Uterus (tissue), 4 donors: ENCODE measurements at places on chromosomes 7 and 10. TPM values are rescaled to one million over a fixed set of nuclear protein-coding genes. Genes with fewer than 3 reads are reported as not detected.

DNA sequence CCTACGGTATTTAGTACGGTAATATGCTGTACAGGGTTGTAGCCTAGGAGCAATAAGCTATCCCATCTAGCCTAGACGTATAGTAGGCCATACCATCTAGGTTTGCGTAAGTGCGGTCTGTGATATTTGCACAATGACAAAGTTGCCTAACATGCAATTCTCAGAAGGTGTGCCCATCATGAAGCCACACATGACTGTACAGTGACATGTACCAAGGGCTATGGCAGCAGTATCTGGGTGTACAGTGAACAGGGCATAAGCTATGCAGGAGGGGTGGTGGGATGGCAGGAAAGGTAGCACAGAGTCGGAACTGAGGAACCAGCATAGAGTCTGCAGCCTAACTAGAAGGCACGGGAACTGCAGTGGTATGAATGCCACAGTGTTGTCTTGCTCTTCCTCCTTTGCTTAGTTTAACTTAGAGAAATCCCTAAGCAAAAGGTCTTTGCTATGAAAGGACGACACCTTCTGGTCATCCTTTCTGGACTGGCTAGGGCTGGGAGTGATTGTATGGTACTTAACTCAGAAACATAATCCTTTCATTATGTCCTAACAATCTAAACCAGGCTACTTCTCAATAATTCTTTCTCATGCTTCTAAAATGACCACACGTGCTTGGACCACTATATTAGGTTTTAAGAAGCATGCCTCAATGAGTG is 93.5 kb downstream of the DYNC1I1 start:
- no peaks in the 10 kb centered on the region for H3K4me1 ChIP-seq
- no peaks in the 10 kb centered on the region for H3K27me3 ChIP-seq
- no peaks in the 10 kb centered on the region for H3K36me3 ChIP-seq

Gene CHAT
- not detected for total RNA-seq

DNA sequence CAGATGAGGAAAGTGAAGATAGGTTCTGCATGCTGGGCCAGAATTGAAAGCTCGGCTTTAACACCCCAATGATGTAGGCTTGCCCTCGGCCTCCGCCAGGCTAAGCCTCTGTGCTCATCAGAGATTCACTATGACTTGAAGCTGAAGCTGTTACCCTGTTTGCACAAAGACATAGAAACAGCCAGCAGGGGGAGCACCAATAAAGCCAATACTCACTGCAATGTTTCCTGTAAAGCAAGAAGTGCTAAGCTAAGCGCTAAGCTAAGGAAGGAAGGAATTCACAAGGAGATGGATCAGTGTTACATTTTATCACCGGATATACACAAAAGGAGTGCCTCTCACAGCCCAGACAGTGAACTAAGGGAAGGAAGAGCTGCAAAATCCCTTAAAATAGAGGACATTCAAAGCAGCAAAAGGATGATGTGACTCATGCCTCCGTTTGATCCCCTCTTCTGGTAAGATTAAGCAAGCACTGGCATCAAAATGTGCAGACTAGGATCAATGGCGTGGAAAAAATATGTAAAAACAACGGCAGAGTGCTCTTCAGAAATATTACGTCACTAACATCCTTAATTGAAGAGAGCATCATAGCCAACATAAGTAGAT is 153.8 kb downstream of the COBL start:
- DNase-seq: peak; percentile 34
- H3K4me1 ChIP-seq: no peaks in the 10 kb centered on the region
- no peak overlapping the region for H3K27ac ChIP-seq
- no peaks in the 10 kb centered on the region for H3K27me3 ChIP-seq
- no peaks in the 10 kb centered on the region for H3K36me3 ChIP-seq
- H3K4me3 ChIP-seq: no peak overlapping the region

- no peaks in the 10 kb centered on the region for H3K27me3 ChIP-seq
- DNase-seq: peak; percentile 66
- H3K4me3 ChIP-seq: no peak overlapping the region
- H3K36me3 ChIP-seq: no peaks in the 10 kb centered on the region
- no peaks in the 10 kb centered on the region for H3K4me1 ChIP-seq
Observed at GRCh38 chr10:29535012-29535777, 99.6 kb downstream of the SVIL start.

DNA sequence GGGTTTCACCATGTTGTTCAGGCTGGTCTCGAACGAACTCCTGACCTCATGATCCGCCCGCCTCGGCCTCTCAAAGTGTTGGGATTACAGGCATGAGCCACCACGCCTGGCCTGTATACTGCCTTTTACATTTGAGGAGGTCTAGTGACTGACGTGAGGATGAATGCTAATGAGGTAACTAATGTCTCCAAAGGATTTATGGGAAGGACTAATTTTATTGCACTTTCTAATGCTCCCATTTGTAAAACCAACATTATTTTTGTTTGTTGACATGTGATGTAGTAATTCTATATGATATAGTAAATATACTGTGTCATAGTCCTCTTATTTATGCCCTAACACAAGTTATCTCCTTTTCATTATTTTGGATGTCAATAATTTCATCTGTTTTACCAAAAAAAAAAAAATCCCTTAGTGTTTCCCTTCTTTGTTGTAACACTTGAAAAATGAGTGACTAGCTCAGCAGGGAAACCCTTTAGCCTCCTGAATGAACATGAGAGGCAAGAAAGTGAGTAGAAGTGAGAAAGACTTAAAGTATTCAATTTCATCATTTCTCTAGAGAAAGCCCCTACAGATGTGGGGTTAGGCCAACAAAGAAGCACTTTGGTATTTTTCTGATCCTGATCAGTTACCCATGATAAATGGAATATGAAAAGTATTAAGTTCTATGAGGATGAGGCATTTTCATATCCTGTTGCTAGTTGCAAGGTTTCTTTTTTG is 596.9 kb upstream of the PCDH15 start:
- no peak overlapping the region for H3K4me3 ChIP-seq
- no peak for DNase-seq
- no peak overlapping the region for H3K27ac ChIP-seq
- H3K4me1 ChIP-seq: no peaks in the 10 kb centered on the region

DNA sequence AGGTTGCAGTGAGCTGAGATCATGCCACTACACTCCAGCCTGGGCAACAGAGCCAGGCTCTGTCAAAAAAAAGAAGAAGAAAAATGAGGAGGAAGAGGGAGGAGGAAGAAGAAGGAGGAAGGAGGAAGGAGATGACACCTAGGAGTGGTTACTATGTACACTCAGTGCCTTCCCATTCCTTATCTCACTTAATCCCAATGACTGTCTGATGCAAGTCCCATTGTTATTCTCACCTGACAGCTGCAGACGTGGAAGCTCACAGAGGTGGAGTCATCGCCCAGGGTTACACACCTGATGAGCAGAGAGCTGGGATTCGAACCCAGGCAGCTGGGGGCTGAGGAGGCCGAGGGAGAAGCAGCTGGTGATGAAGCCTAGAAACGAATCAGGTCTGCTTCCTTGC is 258.8 kb downstream of the SNX10 start:
- H3K4me1 ChIP-seq: no peaks in the 10 kb centered on the region
- DNase-seq: no peak
- no peaks in the 10 kb centered on the region for H3K27me3 ChIP-seq
- H3K36me3 ChIP-seq: no peaks in the 10 kb centered on the region
- H3K4me3 ChIP-seq: no peak overlapping the region

- H3K36me3 ChIP-seq: no peaks in the 10 kb centered on the region
- DNase-seq: no peak
- H3K27me3 ChIP-seq: no peaks in the 10 kb centered on the region
- H3K4me3 ChIP-seq: no peak overlapping the region
Observed at GRCh38 chr7:137342265-137342664, 1.3 kb downstream of the PTN start.

Gene CLDN4
- 55.7 TPM for total RNA-seq

Gene SLC26A5
- total RNA-seq: not detected

Gene HEPACAM2
- 0.14 TPM for total RNA-seq

DNA sequence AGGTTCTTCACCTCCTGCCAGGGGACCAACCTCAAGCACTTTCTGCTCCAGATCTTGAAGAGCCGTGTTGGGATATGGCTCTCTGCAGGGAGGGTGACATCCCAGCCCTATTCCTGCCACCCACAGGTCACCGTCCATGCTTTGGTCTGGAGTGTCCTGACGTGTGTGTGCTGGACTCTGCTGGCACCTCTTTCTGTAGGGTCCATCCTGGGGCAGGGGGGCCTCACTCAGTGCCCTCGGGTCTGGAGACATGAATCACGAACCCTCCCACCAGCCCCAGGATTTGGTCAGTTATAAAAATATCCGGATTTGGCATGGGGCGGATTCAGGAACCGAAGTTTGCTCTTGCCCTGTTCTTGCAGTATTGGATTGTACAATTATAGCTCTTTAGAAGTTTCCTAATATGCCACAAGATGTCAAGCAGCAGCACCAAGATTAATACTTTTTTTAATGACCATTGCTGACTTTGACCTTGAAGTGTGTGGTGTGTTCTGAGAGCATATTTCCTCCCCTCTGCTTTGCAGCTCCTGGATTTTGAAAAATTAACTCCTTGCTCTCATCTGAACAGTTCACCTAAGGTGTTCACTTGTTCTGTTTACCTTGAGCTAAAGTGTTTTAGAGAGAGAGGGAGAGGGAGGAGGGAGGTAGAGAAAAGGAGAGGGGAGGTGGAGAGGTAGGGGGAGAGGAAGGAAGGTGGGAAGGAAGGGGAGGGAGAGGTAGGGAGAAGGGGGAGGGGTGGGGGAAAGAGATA is 95.4 kb upstream of the SHH start:
- H3K27me3 ChIP-seq: no peaks in the 10 kb centered on the region
- H3K4me3 ChIP-seq: no peak overlapping the region
- H3K27ac ChIP-seq: no peak overlapping the region
- no peaks in the 10 kb centered on the region for H3K4me1 ChIP-seq
- DNase-seq: no peak

Gene RARRES2
- total RNA-seq: 536 TPM

DNA sequence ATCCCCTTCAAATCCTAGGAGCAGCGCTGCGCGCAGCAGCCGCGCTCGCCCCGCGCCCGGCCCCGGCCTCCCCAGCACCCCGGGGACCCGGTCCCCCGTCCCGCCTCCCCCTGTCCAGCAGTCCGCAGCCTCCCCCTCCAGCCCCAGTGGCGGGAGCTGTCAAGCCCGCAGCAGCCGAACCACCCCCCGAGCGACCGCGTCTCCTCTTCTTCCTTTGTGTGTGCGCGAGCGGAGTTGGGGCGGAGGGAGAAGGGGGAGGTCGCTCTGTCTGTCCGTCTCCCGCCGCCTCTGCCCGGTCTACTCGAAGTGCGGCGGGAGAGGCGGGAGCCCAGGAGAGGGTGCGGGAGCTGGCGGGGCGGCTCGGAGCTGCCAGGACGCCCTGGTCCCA is 375 bp upstream of the CHN2 start:
- H3K4me3 ChIP-seq: peak overlapping the region; percentile 62
- DNase-seq: no peak
- no peaks in the 10 kb centered on the region for H3K36me3 ChIP-seq
- peak overlapping the region; percentile 47 for H3K27ac ChIP-seq
- no peaks in the 10 kb centered on the region for H3K27me3 ChIP-seq

- H3K36me3 ChIP-seq: no peaks in the 10 kb centered on the region
- H3K27me3 ChIP-seq: no peaks in the 10 kb centered on the region
- no peaks in the 10 kb centered on the region for H3K4me1 ChIP-seq
Observed at GRCh38 chr7:134414109-134414508, 44.8 kb downstream of the AKR1B1 start.

DNA sequence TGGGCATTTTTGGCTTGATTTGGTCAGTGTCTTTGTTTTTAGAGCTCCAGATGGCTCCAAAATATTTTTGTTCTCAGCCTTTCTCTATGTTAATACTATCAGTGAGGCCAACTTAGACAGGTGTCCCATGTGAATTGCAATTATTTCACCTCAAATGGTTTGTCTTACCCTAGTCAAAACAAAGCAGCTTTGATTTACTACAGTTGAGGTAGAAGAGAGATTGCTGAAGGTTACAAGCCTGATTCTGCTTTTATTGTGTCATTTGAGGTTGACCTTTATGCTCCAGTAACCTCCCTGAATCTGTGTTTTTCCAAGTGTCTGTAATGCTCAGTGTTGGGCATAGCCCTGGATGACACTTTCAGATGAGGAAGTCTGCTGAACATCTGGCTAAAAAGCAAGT is 882.9 kb downstream of the NRG3 start:
- no peak overlapping the region for H3K4me3 ChIP-seq
- H3K4me1 ChIP-seq: no peaks in the 10 kb centered on the region
- no peak for DNase-seq

GRCh38 chr7:3371601-3372000 is 70.5 kb downstream of the SDK1 start:
- H3K36me3 ChIP-seq: no peaks in the 10 kb centered on the region
- no peaks in the 10 kb centered on the region for H3K4me1 ChIP-seq
- H3K4me3 ChIP-seq: no peak overlapping the region
- no peak overlapping the region for H3K27ac ChIP-seq
- DNase-seq: no peak
- H3K27me3 ChIP-seq: no peaks in the 10 kb centered on the region

DNA sequence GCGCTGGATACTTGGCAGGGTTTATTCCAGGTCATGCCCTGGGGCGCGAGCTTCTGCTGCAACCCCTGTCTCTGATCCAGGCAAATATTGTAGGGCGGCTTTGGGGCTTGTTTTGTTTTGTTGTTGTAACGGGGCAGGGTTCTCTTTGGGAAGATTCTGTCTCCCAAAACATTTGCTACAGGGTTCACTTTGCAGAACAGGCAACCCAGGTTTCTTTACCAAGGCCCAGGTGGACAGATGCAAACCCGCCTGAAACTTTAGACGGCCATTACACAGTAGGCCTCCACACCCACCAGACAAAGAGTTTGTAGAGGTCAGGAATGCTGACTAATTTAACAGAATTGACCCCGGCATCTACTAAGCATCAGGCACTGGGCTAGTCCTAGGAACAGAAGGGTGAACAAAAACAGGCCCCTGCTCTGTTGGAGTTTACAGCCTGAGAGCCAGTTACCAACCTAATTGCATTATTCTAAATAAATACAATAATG is 567 bp upstream of the CDCA7L start:
- no peaks in the 10 kb centered on the region for H3K4me1 ChIP-seq
- H3K4me3 ChIP-seq: peak overlapping the region; percentile 67
- H3K27ac ChIP-seq: peak overlapping the region; percentile 74
- no peaks in the 10 kb centered on the region for H3K36me3 ChIP-seq
- no peak for DNase-seq
- no peaks in the 10 kb centered on the region for H3K27me3 ChIP-seq

DNA sequence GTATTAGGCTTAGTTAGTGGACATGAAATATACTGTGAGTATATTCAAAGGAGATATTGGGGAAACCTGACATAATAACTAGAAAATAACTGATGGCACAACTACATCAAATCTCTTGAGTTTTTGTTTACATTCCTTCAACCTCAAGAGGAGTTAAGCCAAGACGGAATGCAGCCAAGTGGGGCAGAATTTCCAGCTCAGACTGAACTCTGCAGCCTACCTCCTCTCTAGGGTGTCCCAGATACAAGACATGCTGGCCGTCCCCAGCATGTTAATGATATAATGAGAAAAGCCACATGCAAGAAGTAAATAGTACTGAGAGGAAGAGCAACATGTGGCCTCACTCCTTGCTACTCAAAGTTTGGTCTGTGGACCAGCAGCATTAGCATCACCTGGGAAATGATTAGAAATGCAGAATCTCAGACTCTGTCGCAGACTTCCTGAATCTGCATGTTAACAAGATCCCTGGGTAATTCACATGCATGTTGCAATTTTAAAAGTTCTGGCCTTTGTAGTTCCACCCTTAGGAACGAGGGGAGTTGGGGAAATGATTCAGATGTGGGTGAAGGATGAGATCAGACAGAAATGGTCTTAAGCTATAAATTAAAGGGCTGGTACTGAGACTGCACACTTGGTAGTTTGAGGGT is 118.4 kb upstream of the CACUL1 start:
- no peak for DNase-seq
- H3K27ac ChIP-seq: no peak overlapping the region
- H3K4me3 ChIP-seq: no peak overlapping the region
- no peaks in the 10 kb centered on the region for H3K27me3 ChIP-seq
- H3K4me1 ChIP-seq: no peaks in the 10 kb centered on the region

- no peak for DNase-seq
- H3K27me3 ChIP-seq: no peaks in the 10 kb centered on the region
- H3K36me3 ChIP-seq: no peaks in the 10 kb centered on the region
- H3K4me3 ChIP-seq: no peak overlapping the region
Observed at GRCh38 chr7:40874756-40875155, 740.0 kb downstream of the SUGCT start.
